ENCODE measurements at places on chromosomes 3 and 15.

- peak; percentile 44 for DNase-seq
Observed at GRCh38 chr3:171741377-171741776, 68.9 kb downstream of the PLD1 start.

GRCh38 chr3:20080956-20081554 lies 40.8 kb downstream of the KAT2B start:
- DNase-seq = peak; percentile 25

- DNase-seq = no peak
Observed at GRCh38 chr3:171459137-171459941, 866 bp downstream of the TNIK start.

- DNase-seq = no peak
Observed at GRCh38 chr3:37892927-37893600, 31.4 kb downstream of the CTDSPL start.

DNA sequence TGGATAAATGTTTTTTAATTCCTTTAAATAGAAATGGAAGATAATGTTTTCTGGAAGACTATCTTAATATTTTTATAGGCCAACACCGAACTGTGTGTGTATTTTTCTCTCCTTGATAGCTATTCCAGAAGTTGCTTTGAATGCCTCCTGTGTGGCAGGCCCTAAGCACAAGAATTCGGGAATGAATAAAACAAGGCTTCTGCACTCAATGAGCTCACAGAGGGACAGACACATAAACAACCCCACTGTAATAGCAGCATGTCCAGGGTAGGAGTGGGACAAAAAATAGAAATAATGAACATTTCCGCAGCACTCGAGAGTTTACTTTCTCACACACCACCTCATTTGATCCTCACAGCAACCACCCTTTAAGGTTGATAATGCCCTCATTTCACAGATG lies 18.0 kb downstream of the SRGAP3 start:
- no peak for DNase-seq

DNA sequence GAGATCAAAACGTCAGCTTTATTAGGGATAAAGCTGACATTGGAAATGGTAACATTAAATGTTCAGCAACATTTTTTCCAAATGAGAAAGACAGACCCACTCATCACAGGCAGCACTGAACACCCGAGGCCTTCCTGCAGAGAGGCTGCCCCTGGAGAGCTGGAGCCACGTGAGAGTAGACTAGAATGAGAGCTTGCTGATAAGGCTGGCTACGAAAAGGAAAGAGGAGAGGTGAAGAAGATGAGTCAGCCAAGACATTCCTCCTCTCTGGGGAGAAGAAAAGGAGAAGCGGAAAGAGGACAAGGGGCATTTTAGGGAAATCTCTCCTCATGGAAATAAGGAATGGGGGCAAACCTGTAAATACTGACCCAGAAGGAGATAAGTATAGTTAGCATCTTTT lies 7.3 kb downstream of the CYP19A1 start:
- DNase-seq = no peak

- DNase-seq = no peak
Observed at GRCh38 chr3:197994736-197995135, 34.7 kb downstream of the LMLN start.

DNA sequence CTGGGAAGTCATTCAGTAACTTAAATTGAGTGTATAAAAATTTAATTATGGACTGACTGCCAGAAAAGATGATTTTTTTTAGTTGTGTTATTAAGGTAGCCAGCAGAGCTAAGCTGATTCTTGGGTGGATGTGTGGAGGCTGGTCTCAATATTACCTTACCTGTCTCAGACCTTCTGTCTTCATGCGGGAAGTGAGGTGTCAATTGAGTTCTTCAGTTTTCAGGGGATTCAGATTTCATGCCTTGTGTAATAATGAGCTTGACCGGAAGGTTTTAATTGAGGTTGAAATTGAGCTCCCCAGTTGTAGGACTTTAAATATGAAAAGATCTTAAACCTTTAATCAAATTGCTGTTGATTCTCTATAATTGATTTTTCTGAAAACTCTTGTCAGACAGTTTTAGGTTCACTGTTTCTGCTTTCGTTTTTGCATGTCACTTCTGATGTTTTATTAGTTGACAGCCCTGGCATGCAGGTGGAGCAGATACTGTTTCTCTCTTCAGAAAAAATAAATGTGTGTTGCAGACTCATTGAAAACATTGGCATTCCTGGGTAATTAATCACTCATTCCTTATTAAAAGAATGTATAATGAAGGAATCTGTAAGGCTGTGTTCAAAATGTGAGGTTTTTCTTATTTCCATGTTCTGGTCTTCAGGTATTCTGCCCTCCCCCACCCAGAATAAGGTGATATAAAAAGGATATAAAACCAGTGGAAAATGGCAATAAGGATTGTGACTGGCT lies 54.5 kb downstream of the PSMD6 start:
- DNase-seq = no peak

DNA sequence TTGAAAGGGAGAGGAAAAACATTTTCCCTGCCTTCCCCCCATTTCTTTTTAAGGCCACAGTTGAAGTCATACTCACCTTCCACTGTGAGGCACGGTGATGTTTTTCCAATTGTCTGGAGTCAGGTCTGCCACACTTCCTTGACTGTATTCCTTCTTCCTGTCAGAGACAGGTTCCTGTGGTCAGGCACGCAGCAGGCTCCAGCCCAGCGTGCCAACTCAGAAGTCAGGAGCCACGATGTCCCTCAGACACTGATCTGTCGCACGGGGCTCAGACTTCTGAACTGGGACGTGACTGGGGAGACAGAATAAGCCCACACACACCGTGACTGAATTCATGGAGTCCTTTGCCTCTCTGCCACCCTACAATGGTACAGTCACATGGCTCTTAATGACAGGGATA lies 41.2 kb upstream of the ADAMTS9 start:
- DNase-seq = no peak

GRCh38 chr3:542021-542420 lies 345.5 kb downstream of the CHL1 start:
- no peak for DNase-seq

DNA sequence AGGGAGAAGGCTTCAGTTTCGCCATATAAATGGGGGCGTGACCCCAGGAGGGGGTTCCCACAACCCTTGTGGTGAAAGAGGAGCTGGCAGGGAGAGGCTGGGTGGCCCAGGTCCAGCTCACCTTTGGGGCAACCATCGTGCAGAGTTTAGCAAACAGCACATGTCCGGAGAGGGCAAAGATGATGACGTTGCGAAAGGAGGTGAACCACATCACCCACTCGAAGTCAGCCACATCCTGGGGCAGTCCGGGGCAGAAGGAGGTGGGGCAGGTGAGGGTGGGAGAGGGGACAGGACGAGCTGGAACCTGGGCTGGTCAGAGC lies 3.7 kb downstream of the HHATL start:
- no peak for DNase-seq

- no peak for DNase-seq
Observed at GRCh38 chr15:38005953-38006808, 71.7 kb downstream of the TMCO5A start.

DNA sequence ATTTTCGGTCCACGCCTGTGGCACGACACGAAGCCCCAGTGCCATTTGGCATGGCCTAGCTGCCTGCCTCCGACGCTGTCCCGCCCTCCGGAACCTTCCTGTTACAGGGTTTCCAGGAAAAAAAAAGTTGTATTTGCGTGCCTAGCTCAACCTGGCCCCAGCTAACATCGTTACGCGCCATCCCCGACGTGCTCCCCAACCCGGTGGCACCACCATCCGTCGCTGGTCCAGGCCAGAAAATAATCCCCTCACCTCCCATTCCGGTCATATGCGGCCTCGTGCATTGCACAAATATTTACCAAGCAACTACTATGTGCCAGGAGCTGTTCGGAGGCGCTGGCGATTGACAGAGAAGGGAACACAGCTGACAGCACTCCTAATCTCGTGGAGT lies 1.4 kb upstream of the CYP1A1 start:
- DNase-seq = no peak

DNA sequence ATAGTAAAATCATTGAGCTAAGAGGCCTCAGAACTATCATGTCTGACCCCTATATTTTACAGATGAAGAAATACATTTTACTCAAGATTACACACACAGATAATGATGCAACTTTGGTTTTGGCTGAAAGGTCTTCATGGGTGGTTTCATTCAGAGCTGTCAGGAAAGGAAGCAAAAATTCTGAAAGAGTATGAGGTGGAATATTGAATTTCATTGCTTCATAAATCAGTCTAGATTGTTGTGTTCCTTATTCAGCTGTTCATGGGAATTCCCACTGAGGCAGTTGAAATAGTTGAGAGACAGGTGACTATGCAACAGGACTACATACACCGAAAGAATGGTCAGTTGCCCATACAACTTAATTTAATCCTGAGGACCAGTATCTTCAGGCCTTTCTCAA lies 39.4 kb downstream of the CD200 start:
- DNase-seq = no peak

GRCh38 chr3:49882166-49882565 lies 12.5 kb upstream of the CAMKV start:
- no peak for DNase-seq

DNA sequence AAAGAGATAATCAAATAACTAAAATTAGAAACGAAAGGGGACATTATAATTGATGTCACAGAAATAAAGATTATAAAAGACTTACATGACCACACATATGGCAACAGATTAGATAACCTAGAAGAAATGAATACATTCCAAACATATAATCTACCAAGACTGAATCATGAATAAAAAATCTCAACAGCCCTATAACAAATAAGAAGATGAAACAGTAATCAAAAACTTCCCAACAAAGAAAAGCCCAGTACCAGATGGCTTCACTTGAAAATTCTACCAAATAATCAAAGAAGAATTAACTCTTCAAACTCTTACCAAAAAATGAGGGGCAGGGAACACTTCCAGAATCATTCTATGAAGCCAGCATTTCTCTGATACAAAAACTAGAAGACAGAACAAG lies 11.8 kb downstream of the TOP2B start:
- no peak for DNase-seq

GRCh38 chr3:127011270-127011992 lies 28.5 kb downstream of the PLXNA1 start:
- DNase-seq = no peak

DNA sequence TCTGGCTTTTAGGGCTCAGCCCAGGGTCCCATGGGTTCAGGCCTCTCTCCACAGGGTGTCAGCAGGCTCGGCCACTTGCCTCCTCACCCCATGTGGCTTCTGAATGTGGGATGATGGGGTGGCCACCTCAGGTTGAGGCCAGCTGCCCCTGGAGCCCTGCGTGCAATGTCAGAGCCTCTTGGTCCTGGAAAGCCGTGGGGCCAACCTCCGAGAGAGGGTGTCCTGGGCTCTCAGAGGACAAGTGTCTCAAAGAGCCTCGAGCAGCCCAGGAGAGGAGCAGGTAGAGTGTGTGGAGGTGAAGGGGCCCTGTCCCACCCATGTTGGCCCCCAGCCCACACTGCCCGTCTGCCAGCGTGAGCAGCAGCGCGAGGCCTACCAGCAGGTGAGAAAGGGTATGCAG lies 86.0 kb downstream of the PLXNA1 start:
- no peak for DNase-seq

- no peak for DNase-seq
Observed at GRCh38 chr3:173138026-173138425, 3.0 kb downstream of the SPATA16 start.

DNA sequence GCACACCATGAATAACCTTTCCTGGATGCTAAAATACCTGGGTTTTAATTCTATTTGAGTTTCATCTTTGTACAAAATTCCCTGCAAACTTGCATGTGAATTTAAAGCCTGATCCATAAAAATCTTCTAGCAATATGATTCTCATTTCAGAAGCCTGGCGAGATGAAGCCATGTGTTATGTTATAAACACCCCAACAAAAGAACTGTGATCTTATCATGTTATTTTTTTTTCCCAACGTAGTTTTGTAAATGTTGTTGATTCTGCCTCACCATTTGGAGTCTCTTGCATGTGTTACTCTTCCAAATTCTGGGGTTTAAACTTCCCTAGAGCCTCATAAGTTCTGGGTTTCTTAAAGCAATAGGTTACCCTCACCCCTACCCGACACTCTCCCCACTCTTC lies 428.1 kb upstream of the DPH6 start:
- DNase-seq = no peak

DNA sequence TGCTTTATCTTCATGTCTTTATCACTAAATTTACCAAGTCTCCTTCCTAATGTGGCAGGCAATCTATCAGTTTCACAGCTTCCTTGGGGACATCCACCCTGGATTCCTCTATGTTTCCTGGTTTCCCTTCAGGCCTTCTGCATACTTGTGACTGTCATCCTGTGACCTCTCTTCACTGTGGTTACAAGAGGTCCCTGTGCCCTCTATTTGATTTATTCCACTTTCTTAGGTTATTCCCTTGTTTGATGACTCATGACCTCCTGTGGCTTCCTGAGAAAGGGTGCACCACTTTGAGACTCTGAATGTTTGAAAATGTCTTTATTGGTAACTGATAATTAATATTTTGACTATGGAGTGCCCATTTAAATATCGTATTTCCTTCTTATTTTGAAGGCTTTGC lies 60.5 kb upstream of the KY start:
- DNase-seq = no peak

GRCh38 chr3:176799675-176800074 lies 397.6 kb downstream of the TBL1XR1 start:
- DNase-seq = no peak

DNA sequence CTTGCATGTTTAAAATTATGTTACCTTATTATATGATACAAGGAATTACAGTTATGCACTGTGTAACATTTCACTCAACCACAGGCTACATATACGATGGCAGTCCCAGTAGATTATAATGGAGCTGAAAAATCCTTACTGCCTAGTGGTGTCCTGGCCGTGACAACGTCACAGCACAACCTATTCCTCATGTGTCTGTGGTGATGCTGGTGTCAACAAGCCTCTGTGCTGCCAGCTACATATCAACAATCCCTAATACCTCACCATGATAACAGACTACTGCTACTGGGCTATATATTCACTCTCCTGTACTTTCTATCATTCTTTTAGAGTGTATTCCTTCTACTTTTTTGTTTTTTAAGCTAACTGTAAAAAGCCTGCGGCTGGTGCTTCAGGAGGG lies 80.2 kb upstream of the OCA2 start:
- DNase-seq = no peak

GRCh38 chr3:56933803-56934202 lies 126.7 kb upstream of the SPATA12 start:
- no peak for DNase-seq

DNA sequence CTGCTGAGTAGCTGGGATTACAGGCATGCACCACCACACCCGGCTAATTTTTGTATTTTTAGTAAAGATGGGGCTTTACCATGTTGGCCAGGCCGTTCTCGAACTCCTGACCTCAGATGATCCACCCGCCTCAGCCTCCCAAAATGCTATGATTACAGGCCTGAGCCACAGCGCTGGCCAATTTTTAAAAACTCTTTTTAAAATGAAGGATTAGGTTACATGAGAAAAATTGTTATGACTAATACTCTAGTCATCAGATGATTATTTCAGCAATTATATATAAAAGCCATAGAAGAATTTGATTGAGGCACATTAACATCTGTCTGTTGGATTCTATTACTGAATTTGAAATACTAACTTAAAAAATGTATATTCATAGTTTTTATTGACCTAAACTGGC lies 134.1 kb upstream of the MNS1 start:
- no peak for DNase-seq

GRCh38 chr3:96813134-96813819 lies 1.1 kb upstream of the EPHA6 start:
- peak; percentile 68 for DNase-seq

Measured in NCI-H1092 (cell line).